ENCODE measurements at places on chromosomes 16 and 17.

GRCh38 chr16:88812513-88813268, 963 bp upstream of the APRT start:
- no peak for DNase-seq

DNA sequence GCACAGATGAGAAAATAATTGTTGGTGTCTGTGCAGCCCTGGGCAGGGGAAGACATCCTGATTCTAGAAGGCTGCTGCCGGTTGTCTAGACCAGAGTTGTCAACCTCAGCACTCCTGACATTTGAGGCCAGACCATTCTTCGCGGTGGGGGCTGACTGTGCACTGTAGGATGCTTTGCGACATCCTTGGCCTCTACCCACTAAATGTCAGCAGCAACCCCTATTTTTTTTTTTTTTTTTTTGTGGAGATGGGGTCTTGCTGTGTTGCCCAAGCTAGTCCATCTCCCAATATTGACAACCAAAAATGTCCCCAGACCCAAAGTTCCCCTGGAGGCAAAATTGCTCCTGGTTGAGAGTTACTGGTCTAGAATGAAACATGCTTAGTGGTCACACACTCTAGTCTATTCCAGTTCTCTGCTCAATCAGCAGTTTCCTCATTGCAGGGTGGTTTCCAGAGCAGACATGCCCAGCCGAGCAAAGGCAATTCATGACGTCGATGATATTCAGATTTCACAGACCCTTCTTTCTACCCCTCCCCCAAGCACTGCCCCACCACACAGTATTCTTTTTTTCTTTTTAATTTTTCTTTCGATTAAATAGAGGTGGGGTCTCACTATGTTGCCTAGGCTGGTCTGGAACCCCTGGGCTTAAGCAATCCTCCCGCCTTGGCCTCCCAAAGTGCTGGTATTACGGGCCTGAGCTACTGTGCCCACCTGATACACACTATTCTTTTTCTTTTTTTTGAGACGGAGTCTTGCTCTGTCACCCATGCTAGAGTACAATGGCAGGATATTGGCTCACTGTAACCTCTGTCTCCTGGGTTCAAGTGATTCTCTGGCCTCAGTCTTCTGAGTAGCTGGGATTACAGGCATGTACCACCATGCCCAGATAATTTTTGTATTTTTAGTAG, 9.0 kb downstream of the C17orf99 start:
- no peak for DNase-seq

DNA sequence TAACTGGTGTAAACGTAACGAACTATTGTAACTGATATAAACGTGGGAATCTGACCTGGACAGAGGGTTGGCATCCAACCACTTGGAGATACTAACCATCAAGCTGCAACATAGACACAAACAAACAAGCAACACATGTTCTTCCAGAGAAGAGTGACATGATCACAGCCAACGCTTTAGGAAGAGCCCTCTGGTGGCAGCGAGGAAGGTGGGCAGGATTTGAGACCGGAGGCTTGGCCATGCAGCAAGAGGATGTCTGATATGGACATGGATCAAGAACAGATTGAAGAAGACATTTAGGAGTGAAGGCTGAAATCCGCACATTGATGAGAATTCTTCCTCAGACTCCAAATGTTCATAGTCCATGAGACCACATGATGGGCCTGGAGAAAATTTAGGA, 40.3 kb upstream of the TNRC6A start:
- peak; percentile 31 for DNase-seq

DNA sequence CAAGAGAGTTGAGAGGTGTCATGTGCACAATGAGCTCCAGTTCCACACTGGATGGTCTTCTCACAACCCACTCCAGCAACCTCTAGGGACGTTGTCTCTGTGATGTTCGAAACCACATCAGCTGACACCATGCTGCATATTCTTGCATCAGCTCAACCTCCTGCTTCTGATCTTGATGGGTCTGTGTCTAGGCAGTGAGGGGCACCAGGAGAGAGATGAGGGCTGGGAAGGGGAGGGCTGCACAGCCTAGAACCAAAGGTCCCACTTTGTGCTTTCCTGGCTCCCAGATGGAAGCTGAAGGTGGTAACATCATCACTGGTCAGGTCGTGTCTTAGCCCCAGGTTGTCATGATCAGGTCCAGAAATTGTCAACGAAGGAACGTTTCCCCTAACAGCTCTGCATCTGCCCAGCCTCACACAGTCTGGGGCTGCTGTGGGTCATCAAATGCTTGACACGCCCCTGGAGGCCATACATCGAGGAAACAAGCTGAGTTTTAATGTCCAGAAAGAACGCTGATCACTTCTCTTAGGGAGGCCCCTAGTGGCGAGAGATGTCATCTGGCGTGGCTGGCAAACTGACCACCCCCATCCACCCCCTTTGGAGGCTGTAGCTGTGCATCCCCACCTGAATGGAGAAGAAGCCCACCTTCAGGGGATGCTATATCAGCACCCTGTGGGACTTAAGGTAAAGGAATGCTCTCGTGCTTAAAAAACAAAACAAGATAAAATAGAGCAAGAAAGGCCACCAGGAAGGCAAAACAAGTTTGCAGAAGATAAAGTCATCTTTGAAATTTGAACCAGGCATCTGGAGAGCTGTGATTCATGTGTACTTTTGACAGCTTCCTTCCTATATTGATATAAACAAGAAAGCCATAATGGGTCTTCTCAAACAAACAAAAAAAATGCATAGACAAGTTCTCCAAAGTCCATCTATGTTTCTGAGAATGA, 58.3 kb downstream of the WIPI1 start:
- peak; percentile 62 for DNase-seq

GRCh38 chr17:43615330-43616028, 46.2 kb downstream of the MEOX1 start:
- DNase-seq, result no peak

DNA sequence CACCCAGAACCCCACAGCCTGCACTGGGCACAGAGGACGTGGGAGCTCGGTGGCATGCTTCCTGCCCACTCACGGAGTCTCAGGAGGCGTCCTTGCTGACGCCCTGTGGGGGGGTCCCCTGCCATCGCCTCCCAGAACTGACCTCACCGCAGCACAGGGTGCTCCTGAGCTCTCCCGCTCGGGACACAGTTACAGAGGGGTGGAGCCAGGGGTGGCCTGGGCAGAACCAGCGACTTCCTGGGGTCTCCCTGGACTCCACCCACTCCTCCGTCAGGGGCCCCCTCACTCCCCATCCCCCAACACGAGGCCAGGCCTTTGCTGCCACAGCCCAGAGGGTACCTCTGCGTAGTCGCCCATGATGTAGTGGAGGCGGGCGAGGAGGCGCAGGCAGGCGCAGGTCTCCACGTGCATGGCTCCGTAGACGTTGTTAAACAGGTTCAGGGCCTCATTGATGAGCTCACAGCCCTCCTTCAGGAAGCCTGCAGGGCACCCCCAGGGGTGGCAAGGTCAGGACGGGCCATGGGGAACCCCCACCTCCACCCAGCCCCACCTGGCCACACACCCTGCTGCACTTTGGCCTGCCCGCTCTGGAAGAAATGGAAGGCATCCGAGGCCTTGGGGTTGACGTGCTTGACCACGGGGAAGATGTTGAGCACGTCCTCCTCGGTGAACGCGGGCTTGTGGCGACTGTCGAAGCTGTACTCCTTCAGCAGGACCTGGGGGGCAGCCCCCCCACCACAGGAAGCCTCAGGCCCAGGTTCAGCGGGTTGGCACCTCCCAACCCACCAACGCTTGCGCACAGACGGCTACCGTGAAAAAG, 17.8 kb downstream of the CLUH start:
- no peak for DNase-seq

- DNase-seq, result no peak
These were observed 5.4 kb downstream of the LRRC75A start for GRCh38 chr17:16486373-16487250.

DNA sequence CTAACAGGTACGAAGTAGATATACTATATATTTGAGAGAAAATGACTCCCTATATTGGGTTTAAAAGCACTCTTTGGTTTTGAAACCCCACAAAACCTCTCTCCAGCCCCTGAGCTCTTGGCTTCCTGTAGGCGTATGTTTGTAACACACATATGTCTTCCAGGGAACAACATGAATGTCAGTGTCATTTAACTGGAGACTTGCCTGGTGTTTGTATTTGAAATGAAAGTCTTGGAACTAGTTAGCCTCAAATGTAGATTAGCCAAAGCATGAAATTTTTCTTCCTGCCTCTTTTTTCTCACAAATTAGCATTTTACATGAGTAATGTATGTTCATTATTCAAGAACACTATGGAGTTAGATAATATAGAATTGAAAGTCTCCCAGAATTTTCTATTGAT, 411.8 kb upstream of the ASIC2 start:
- DNase-seq, result no peak

DNA sequence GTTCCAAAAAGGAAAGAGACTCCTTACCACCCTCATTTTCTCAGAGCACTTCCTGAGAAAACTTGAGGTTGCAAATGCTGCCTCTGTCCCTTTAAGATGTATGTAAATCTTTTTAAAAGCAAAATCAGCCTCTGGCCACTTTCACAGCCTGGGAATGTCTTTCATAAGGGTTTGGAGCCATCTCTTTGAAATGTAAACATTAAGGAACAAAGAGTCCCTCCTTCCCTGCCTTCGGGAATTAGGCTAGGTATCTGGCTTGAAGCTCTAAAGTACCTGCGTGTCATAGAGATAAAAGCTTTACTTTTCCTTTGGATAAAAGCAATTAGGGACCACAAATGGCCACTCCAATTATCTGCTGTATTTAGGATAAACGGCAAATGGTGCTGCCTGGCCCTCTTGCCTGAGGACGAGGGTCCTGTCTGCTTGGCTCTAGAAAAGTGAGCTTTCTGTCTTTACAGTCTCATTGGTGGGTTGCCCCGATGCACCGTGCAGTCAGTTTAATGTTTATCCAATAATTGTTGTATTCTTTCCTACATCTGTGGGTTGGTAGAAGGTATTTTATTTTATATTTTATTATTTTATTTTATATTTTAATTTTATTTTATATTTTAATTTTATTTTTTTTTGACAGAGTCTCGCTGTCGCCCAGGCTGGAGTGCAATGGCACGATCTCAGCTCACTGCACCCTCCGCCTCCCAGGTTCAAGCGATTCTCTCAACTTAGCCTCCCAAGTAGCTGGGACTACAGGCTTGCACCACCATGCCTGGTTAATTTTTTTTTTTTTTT, 23.9 kb downstream of the NLRC3 start:
- no peak for DNase-seq

- DNase-seq, result no peak
These were observed 1.3 kb downstream of the PSMD3 start for GRCh38 chr17:39981766-39982375.

DNA sequence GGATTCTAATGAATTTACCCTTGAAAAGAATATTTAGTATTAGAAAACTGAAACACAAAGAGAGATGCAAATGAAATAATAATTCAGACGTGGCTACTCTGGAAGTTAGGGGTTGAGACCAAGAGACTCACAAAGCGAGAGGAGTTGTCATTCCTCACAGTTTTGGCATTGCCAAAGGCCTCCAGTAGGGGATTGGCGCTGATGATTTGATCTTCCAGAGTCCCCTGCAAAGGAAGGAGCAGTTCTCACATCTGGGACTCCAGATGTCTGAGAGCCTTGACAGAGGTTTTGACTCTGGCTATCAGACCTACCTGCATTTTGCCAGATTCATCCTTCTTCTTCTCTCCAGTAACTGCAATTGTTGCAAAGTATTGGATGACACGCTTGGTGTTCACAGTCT, 6.6 kb downstream of the MYH8 start:
- DNase-seq, result no peak

Measured in nephron progenitor cell (in vitro differentiated cells).